Sigmoid colon (tissue), 7 donors: ENCODE measurements at places on chromosomes 1 and 21.

- H3K36me3 ChIP-seq: peaks cover 40% of the 10 kb centered on the region
- no peak overlapping the region for H3K27ac ChIP-seq
- no peak overlapping the region for H3K4me3 ChIP-seq
- H3K4me1 ChIP-seq: no peaks in the 10 kb centered on the region
- DNase-seq: no peak
These were observed 57.6 kb upstream of the KIF1B start for GRCh38 chr1:10152709-10153284.

DNA sequence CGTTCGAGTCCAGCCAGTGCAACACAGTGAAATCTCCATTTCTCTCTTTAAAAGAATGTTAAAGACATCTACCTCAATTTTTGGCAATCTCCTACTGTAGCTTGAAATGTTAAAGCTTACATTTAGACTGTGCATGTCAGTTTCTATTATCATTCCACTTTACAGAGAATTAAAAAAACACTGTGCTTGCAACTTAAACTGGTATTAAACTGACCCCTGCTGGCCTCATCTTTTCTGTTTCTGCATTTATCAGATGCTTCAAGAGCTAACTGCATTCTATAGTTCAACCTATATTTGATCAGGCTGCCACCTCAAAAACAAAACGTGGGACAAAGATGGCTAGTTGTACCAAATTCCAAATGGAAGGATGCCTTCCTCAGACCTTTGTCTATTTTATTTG, 226.5 kb downstream of the SMYD3 start:
- no peak overlapping the region for H3K27ac ChIP-seq
- no peak for DNase-seq
- no peak overlapping the region for H3K4me3 ChIP-seq
- no peaks in the 10 kb centered on the region for H3K4me1 ChIP-seq
- H3K36me3 ChIP-seq: no peaks in the 10 kb centered on the region
- no peaks in the 10 kb centered on the region for H3K27me3 ChIP-seq

- H3K4me1 ChIP-seq: no peaks in the 10 kb centered on the region
- H3K27ac ChIP-seq: no peak overlapping the region
- no peaks in the 10 kb centered on the region for H3K36me3 ChIP-seq
- H3K4me3 ChIP-seq: no peak overlapping the region
These were observed 119.3 kb downstream of the RERE start for GRCh38 chr1:8698012-8698630.

- no peaks in the 10 kb centered on the region for H3K36me3 ChIP-seq
- no peak for DNase-seq
- H3K27ac ChIP-seq: no peak overlapping the region
- no peak overlapping the region for H3K4me3 ChIP-seq
- H3K4me1 ChIP-seq: no peaks in the 10 kb centered on the region
- H3K27me3 ChIP-seq: peaks cover 5% of the 10 kb centered on the region
These were observed 162.4 kb downstream of the ZSCAN20 start for GRCh38 chr1:33634806-33635205.

DNA sequence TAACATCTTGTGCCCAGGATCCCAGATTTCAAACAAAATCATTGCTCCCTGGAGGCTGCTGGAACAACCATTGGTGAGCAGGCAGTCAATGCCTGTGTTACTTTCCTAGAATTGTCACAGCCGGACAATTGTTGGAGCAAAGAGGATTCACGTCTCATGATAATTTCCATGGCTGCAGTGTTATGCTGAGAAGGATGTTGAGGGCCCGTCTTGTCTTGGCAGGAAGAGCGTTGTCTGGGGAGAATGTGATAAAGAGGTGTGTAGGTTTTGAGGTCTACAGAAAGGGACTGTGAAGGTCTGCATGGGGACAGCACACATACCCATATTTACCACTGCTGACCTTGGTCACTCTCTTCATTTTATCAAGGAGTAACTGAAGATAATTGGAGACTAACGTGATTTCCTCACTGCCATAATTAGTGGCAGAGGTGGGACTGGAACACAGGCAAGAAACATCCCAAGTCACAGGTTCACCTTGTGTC, 6.3 kb downstream of the MECR start:
- no peak for DNase-seq
- no peak overlapping the region for H3K27ac ChIP-seq
- H3K36me3 ChIP-seq: peaks cover 5% of the 10 kb centered on the region
- H3K4me3 ChIP-seq: no peak overlapping the region
- H3K27me3 ChIP-seq: no peaks in the 10 kb centered on the region
- H3K4me1 ChIP-seq: peaks cover 1% of the 10 kb centered on the region

GRCh38 chr1:81125672-81126071, 675.1 kb upstream of the ADGRL2 start:
- no peak for DNase-seq
- no peaks in the 10 kb centered on the region for H3K4me1 ChIP-seq
- no peak overlapping the region for H3K27ac ChIP-seq
- H3K36me3 ChIP-seq: no peaks in the 10 kb centered on the region
- no peak overlapping the region for H3K4me3 ChIP-seq

DNA sequence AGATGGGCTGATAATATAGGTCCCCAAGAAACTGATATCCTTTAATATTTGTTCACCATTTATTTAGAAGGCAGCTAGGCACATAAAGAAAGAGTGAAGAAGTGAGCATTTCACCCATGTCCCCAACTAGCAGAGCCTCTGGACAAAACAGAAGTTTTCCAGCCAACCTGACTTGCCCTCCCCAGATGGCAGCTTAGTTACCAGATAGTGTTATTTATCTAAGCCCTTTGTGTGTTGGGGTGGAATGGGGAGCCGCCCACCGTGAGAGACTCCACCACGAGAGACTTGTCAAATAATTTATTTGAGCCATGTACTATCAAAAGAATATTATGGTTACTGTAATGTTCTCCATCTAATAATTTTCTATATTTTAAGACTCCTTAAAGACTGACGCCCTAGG, 54.9 kb upstream of the C1orf198 start:
- no peaks in the 10 kb centered on the region for H3K27me3 ChIP-seq
- no peaks in the 10 kb centered on the region for H3K4me1 ChIP-seq
- peaks cover 4% of the 10 kb centered on the region for H3K36me3 ChIP-seq
- H3K27ac ChIP-seq: no peak overlapping the region
- no peak for DNase-seq

- H3K27me3 ChIP-seq: no peaks in the 10 kb centered on the region
- peak overlapping the region; percentile 91 for H3K27ac ChIP-seq
- DNase-seq: no peak
- H3K4me1 ChIP-seq: peaks cover 38% of the 10 kb centered on the region
- peak overlapping the region; percentile 86 for H3K4me3 ChIP-seq
These were observed 526 bp downstream of the TPR start for GRCh38 chr1:186374303-186375151.

DNA sequence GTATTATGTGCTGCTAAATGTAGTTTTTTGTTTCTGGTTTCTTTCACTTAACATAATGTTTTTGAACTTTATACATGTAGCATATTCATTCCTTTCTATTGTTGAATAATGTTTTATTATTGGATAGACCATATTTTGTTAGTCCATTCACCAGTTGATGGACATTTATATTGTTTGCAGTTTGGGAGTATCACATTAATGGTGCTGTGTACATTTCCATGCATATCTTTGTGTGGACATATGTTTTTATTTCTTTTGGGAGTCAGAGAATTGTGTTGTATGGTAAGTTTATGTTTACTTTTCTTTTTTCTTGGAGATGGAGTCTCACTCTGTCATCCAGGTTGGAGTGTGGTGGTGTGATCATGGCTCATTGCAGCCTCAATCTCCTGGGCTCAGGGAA, 134.6 kb downstream of the MAST2 start:
- no peaks in the 10 kb centered on the region for H3K36me3 ChIP-seq
- no peak overlapping the region for H3K27ac ChIP-seq
- H3K27me3 ChIP-seq: no peaks in the 10 kb centered on the region
- no peak for DNase-seq

- H3K4me1 ChIP-seq: no peaks in the 10 kb centered on the region
- no peak for DNase-seq
- H3K27me3 ChIP-seq: no peaks in the 10 kb centered on the region
- no peak overlapping the region for H3K27ac ChIP-seq
These were observed 479.8 kb upstream of the VAMP3 start for GRCh38 chr1:7290971-7291970.

GRCh38 chr1:192474080-192474683, 101.4 kb upstream of the RGS1 start:
- H3K4me1 ChIP-seq: peaks cover 15% of the 10 kb centered on the region
- H3K27ac ChIP-seq: peak overlapping the region; percentile 28
- H3K4me3 ChIP-seq: no peak overlapping the region
- no peak for DNase-seq
- H3K27me3 ChIP-seq: no peaks in the 10 kb centered on the region
